ENCODE measurements at places on chromosomes 11 and 22.
A peak's percentile ranks its signal among the peaks of the same experiment; 100 is the strongest.

GRCh38 chr22:44623771-44624510, 78.1 kb upstream of the PRR5 start:
- no peak for DNase-seq

GRCh38 chr22:23591201-23591791, 11.2 kb upstream of the IGLL1 start:
- DNase-seq = peak; percentile 26

GRCh38 chr22:20130319-20130718, 1.3 kb upstream of the ZDHHC8 start:
- DNase-seq = no peak

GRCh38 chr11:99887481-99887880, 799.6 kb upstream of the ARHGAP42 start:
- DNase-seq = no peak

GRCh38 chr11:12777208-12777874, 103.1 kb downstream of the TEAD1 start:
- no peak for DNase-seq

DNA sequence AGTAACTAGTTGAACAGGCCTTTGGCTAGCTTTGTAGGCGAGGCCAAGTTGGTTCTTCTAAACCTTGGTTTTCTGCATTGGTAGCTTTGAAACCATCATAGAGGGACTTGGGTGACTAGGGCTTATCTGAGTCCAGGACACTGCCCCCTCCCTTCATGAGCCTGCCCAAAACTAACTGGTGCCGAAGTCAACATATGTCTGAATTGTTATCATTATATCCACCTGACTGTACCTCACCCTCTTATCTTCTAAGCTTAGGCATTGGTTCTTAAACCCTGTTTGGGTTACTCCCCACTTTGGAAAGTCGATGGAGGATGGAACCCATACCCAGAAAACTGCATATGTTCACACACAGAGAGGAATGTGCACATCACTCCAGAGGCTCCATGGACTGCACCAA, 7.6 kb upstream of the MAPK8IP1 start:
- DNase-seq = no peak

- DNase-seq = no peak
Measured at GRCh38 chr11:75700940-75701339, 16.7 kb upstream of the MOGAT2 start.

DNA sequence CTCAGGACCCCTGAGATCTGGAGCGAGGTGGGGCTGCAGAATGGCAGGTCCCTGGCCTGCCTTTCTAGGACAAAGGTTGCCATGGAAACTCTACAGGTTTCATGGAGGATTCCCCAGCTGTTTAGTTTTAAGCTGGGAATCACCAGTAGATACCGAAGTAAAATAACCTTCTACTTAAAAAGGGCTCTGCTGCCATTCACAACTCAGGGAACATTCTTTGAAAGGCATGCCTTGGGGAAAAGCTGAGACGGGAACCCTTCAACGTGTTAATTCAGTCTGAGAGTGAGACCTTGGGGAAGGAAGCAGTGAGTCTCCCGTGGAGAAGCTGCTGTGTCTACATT, 493.3 kb downstream of the BRD1 start:
- DNase-seq = no peak

DNA sequence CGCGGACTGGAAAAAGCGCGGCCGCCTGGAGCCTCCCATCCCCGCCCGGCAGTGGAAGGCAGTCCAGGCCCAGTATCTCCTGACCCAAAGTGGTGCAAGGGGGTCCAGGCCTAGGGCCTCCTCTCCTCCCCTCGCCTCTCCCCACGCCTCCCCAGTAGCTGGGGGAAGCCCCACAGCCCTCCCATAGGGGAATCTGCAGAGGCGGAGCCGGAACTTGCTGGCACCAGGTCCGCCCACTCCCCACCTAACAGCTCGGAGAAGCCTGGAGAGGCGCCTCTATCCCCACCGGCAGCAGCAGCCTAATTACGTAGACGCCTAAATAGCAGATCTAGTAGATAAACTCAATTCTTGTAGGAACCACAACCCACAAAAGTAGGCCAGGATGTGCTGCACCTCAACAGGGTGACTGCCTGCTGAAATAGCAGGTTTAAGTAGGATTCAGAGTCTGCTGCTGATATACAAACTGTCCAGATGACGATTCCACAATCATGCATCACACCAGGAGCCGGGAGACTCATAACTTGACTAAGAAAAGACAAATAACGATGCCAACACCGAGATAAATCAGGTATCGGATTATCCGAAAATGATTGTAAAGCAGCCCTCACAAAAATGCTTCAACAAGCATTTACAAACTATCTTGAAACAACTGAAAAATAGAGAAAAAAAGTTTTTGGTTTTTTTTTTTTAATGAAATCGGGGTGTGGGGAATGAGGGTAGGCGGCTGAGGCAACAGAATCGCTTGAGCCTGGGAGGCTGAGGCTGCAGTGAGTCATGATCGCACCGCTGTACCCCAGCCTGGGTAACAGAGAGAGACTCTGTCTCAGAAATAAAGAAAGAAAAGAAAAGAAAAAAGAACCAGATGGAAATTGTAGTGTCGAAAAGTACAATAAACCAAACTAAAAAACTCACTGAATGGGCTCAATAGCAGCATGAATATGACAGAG, 11.4 kb upstream of the BRD1 start:
- DNase-seq = peak; percentile 42

- DNase-seq = no peak
Measured at GRCh38 chr22:19745155-19746101, 15.2 kb upstream of the TBX1 start.

GRCh38 chr22:27820896-27821866, 19.6 kb upstream of the MN1 start:
- DNase-seq = no peak

DNA sequence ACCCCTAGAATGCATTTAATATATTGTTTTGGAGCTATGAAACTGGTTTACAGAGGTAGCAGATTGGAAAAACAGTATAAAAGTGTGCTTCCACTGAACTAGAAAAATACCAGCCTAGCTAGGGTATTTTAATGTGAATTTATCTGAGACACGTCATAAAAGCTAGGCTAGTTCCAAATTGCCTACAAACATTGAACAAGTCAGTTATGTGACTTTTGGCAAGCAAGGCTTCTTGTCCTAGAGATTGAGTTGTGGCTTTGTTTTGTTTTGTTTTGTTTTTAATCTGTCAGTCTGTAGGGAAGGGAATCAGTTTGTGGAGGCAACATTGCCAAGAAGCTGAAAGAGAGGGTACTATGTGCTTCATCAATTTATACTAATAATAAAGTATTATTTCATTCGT, 24.2 kb downstream of the RTN3 start:
- no peak for DNase-seq

- DNase-seq = no peak
Measured at GRCh38 chr11:120335556-120335907, 681 bp upstream of the ARHGEF12 start.

GRCh38 chr22:44622679-44623078, 79.3 kb upstream of the PRR5 start:
- no peak for DNase-seq

DNA sequence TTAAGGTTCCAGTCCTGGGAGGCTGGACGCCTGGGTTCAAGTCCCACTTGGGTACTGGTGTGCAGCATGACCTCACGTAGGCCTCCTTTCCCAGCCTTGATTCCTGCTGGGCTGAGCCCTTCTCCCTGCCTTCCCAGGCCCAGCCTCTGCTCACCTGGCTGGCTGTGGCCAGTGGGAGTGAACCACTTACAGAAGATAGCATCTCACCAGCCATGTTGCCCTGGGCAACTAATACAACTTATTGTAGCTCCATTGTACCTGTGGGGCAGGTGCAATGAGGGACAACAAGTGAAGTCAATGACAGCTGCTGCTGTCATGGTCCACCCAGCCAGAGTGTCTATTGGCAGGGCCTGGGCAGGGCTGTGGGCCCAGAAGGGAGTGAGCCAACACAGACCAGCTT, 48.4 kb upstream of the MPEG1 start:
- DNase-seq = no peak

DNA sequence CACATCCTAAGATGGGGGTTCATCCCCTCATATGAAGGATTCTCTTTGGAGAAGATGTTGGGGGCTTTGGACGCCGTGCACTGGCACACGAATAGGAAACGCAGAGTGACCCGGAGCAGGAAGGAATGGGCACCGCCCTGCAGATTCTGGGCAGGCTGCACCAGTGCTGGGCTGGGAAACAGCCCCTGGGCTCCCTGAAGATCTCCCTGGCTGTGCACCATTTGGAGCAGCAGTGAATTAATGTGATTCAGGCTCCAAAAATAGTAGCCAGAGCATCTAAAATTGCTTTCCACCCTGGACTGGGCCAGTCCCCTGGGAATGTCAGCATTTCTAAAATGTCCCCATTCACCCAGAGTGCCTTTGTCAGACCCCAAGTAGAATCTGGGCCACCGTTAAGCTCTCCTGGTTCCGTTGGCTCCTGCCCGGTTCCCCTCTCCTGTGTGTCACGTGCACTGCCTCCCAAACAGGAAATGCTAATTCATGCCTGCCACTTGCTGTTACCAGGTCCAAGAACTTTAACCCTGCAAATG, 18.6 kb downstream of the IRAG1 start:
- no peak for DNase-seq

- DNase-seq = no peak
Measured at GRCh38 chr11:64298966-64299846, 952 bp upstream of the CATSPERZ start.

DNA sequence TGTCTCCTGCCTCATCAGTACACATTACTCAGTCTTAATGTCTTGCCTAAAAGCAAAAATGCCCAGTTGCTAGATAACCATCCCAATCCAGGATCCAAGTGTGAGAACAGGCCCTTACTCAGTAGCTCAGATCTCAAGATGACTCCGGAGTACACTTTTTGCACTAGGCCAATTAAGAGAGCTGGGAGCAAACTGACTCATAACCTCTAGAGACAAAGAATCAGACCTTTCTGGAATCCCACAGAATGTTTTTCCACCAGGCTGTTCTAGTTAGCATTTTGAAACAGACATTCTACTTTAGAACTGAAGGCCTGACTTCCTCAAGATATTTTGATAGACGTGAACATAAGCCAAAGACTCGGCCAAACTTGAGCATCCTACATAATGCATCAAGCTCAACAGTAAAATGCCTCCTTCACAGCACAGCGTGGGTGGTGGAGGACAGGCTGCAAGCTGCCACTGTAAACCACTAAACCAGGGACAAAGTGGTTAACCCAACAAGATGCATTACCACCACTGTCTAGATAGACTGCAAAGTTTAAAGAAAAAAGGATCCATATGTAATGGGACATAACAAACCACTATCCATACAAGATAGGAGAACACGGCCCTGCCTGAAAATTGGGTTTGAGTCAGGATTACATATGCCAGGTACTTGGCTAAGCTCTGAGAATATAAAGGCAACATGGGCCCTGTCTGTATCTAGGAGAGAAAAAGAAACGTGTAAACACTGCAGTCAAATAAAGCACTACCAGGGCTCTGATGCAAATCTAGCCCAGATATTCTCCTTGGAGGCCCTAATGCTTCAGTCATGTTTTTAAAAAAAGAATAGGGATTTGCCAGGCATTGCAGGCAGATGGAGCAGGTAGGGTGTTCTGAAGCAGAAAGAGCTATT, 48.3 kb downstream of the MYH9 start:
- DNase-seq = no peak

DNA sequence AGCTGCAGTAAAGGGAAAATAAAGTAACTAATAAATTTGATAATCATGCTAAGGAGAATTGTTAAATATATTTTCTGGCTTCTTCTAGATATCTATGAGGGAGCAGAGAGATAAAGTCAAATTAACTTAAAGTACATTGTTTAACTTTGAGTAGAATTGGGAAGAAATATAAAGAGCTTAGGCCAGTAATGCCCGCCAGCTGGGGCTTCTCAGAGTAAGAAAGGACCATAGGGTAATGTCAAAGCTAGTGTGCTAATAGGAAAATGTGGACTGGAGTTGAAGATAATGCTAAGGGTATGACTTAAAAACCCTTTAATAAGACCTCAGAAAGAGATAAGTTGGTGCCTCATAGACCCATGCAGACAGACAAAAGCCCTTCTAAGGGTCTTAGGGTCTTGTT, 411.6 kb upstream of the ANO3 start:
- no peak for DNase-seq

- DNase-seq = no peak
Measured at GRCh38 chr11:33651555-33651954, 49.1 kb downstream of the C11orf91 start.

- DNase-seq = no peak
Measured at GRCh38 chr11:7690648-7691047, 15.6 kb downstream of the OVCH2 start.

DNA sequence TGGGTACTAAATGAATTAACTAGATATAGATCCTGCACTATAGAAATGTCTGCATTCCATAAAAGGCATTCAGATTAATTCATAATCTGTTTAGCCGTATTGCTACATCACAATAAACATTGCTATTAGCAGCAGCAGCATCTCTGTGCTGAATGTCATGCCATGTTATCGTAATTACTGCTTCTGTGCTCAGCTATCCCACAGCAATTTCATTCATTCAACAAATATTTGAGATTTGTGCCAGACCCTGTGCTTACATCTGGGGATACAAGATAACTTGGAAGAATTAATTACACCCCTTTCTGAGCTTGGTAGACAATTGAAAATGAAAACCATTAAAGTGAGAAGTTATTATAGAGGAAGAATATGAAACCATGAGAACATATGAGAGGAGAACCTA, 185.8 kb upstream of the C11orf87 start:
- no peak for DNase-seq

DNA sequence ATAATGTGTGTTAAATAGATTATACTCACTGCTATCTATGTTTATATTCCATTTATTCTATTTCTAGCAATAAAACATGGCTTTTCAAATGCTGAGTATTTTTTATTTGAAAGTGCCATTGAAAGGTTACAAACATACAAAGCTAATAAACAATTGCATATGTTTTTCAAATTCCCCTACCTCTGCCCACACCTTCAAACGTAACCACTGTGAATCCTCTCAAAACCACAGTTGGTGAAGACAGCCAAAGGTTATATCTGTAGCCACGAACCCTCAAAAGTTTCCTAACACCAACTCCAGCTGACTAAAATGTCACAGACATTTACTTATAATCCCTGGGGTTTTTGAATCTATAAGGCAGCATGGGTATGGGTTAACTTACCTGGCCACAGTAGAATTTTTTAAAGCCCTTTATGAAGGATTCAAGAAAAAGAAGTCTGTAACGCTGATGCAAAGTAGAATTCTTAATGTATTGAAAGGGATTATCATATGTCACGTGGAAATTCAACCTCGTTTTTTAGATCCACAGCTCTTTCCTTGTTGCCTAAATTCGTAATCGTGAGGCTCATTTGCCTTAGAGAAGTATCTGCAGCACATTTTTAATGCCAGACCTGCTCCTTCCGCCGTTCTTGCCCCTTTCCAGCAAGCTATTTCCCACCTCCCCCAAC, 122.5 kb upstream of the ZC3H12C start:
- no peak for DNase-seq
